Caco-2 (cell line): ENCODE measurements at places on chromosomes 6 and 20. TPM values are rescaled to one million over a fixed set of nuclear protein-coding genes. Genes with fewer than 3 reads are reported as not detected.

Gene MAP1LC3A
- total RNA-seq: 0.88 and 0.95 TPM in 2 replicates

Gene RBM39
- 750 and 777 TPM in 2 replicates for total RNA-seq

Gene BPIFB1
- not detected in 2 replicates for total RNA-seq

Gene FNDC11
- total RNA-seq: 0.39 TPM in 1 of 2 replicates, not detected in the other

Gene GSTA4
- 29.5 and 30.3 TPM in 2 replicates for total RNA-seq

GRCh38 chr6:35078896-35079295, 62.2 kb downstream of the TCP11 start:
- H3K27me3 ChIP-seq: no peaks in the 10 kb centered on the region
- no peak overlapping the region for H3K4me3 ChIP-seq
- no peak overlapping the region for H3K27ac ChIP-seq
- no peak for DNase-seq

DNA sequence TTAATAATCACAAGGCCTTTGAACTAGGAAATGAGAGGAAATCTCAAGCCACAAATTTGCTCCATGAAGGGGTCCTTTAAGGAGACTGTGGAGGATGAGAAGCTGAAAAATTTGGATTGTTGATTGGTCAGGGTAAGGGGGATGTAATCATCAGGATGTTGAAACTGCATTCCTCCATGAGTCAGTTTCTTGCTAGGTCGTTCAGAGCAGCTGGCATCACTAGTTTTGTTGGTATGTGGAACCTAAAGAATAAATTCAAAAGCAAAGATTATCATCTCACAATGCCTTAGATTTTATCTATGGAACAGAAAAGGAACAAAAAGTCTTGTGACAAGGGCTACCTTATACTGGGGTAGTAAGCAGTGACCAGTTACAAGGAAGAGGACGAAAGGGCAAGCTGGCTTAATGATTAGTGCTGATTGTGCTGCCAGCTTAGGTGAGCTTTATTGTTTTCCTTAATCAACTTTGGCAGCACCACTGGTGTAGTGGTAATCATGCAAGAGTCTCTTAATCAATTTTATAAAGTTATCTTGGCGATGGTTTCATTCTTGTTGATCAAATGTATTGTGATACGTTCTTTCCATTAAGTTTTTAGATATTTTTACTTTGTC, 36.6 kb downstream of the CRISP2 start:
- no peaks in the 10 kb centered on the region for H3K27me3 ChIP-seq
- H3K27ac ChIP-seq: no peak overlapping the region
- H3K4me1 ChIP-seq: no peaks in the 10 kb centered on the region
- no peaks in the 10 kb centered on the region for H3K36me3 ChIP-seq

DNA sequence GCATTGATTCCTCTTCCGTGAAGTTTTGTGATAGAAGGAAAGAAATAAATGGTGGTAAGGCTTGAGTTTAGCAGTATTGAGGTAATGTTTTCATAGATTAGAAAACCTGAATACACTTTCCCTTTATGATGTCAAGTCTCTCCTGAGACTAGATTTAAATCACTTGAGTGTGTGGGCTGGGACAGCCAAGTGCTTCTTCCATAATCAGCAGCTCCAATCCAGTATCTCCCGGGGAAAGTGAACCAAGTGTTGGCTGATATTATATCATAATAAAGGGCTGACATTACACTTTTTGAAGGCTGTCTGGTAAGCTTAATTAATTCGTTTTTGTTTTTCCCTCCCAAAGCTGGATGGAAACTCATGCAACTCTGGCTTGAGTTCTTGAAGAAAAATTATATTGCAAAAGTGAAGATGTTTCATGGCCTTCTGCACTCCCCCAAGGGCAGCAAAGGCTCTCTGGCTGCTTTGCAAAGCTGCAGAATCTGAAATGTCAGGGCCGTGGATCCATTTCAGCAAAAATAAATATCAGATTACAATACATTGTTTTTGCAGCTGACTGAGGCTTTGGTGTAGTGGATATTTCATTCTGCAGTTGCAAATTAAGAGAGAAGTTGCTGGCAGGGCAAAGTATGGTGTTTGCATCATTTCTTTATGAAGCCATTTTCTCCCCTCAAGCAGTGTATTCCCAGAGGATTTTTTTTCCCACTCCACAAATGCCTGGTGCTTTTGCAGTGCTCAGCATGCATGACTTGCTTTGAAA, 101.2 kb downstream of the MKKS start:
- H3K27me3 ChIP-seq: no peaks in the 10 kb centered on the region
- DNase-seq: no peak
- no peak overlapping the region for H3K27ac ChIP-seq
- no peak overlapping the region for H3K4me3 ChIP-seq
- H3K4me1 ChIP-seq: no peaks in the 10 kb centered on the region
- H3K36me3 ChIP-seq: no peaks in the 10 kb centered on the region

DNA sequence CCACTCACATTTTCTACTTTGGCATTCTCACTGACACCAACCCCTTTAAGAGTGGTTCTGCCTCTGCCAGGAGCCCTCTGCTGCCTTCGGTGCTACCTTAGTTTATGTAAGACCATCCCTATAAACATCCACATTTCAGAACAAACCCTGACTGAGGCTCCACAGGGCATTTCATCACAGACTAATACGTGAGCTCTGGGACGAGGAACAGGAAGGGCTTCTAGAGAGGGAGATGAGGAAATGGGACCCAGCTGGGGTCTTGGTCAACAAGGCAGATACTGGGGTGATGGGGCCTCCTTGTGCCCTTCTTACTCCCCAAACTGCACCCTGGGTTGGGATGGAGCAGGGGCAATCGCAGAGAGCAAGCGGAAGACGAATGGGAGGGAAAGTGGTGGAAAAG, 86.5 kb upstream of the FYN start:
- no peak overlapping the region for H3K4me3 ChIP-seq
- H3K4me1 ChIP-seq: no peaks in the 10 kb centered on the region
- no peaks in the 10 kb centered on the region for H3K36me3 ChIP-seq
- no peaks in the 10 kb centered on the region for H3K27me3 ChIP-seq

- DNase-seq: peak; percentile 29
- H3K27me3 ChIP-seq: peaks cover 1% of the 10 kb centered on the region; the same call in 1 of the 2 replicates
- H3K27ac ChIP-seq: no peak overlapping the region
- H3K4me3 ChIP-seq: no peak overlapping the region
- H3K36me3 ChIP-seq: no peaks in the 10 kb centered on the region
These were observed 152.8 kb upstream of the KCNG1 start for GRCh38 chr20:51175724-51176123.

- no peak for DNase-seq
- no peak overlapping the region for H3K27ac ChIP-seq
- H3K27me3 ChIP-seq: no peaks in the 10 kb centered on the region
These were observed 1.7 kb upstream of the PKIG start for GRCh38 chr20:44580581-44581268.

DNA sequence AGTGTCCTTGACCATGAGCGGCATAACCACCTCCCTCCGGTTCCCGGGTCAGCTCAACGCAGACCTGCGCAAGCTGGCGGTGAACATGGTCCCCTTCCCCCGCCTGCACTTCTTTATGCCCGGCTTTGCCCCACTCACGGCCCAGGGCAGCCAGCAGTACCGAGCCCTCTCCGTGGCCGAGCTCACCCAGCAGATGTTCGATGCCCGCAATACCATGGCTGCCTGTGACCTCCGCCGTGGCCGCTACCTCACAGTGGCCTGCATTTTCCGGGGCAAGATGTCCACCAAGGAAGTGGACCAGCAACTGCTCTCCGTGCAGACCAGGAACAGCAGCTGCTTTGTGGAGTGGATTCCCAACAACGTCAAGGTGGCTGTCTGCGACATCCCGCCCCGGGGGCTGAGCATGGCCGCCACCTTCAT, 4.9 kb downstream of the TUBB1 start:
- peaks cover 9% of the 10 kb centered on the region for H3K36me3 ChIP-seq
- no peaks in the 10 kb centered on the region for H3K4me1 ChIP-seq
- no peaks in the 10 kb centered on the region for H3K27me3 ChIP-seq
- DNase-seq: no peak
- H3K4me3 ChIP-seq: no peak overlapping the region

DNA sequence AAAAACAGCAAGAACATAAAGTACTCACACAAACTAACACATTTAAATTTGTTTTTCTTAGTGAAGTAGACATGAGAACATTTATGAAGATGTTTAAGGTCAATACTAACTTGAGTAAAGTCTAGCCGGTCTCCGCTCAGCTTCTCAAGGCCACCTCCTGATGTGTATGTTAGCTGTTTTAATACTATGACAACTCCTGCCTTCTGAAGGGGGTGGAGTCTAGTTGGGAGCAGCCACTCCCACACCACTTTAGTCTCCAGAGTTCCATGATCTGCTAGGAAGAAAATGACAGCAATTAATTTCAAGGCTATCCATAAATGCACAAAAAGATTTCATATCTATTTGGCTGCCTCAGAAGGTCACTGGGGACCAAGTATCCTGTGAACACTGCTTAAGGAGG, at the start of gene GSTA3:
TSS of gene GSTA3 (minus strand) at position 168 of the 400 bp plus-strand sequence. CDS start 3,864 bp downstream, outside the sequence.
- no peak within 1 kb of the TSS for H3K4me3 ChIP-seq
- DNase-seq: no peak
- 0 out of 2 replicates have a peak, but pooled peaks cover 3% of the 10 kb centered on the region for H3K4me1 ChIP-seq
- H3K36me3 ChIP-seq: no peaks in the 10 kb centered on the region

GRCh38 chr6:162798546-162799266, 70.9 kb downstream of the PACRG start:
- H3K27ac ChIP-seq: no peak overlapping the region
- DNase-seq: no peak

GRCh38 chr6:80439721-80440470, 333.4 kb downstream of the BCKDHB start:
- DNase-seq: no peak
- H3K4me3 ChIP-seq: no peak overlapping the region
- no peaks in the 10 kb centered on the region for H3K36me3 ChIP-seq
- H3K27me3 ChIP-seq: no peaks in the 10 kb centered on the region

DNA sequence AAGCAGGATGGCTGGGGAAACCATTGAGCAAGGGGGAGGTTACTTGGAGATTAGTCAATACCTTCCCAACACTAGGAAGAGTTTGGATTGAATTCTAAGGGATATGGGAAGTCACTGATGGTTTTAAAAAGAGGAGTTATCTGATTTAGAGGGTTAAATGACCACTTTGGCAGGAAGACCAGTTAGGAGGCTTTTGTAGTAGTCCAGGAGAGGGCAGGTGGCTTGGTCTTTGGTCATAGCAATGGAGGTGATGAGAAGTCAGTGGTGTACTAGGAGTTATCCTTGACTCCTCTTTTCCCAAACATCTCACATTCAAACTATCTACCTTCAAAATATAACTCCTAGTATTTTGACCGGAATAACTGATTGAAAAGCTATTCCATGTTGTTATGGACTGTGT, 644.1 kb downstream of the UTRN start:
- no peaks in the 10 kb centered on the region for H3K36me3 ChIP-seq
- H3K4me1 ChIP-seq: no peaks in the 10 kb centered on the region
- no peak overlapping the region for H3K4me3 ChIP-seq
- no peak overlapping the region for H3K27ac ChIP-seq
- no peak for DNase-seq
- no peaks in the 10 kb centered on the region for H3K27me3 ChIP-seq
